ENCODE measurements at places on chromosomes 1 and 21. TPM values are rescaled to one million over a fixed set of nuclear protein-coding genes. Genes with fewer than 3 reads are reported as not detected.
A peak's percentile ranks its signal among the peaks of the same experiment; 100 is the strongest.

DNA sequence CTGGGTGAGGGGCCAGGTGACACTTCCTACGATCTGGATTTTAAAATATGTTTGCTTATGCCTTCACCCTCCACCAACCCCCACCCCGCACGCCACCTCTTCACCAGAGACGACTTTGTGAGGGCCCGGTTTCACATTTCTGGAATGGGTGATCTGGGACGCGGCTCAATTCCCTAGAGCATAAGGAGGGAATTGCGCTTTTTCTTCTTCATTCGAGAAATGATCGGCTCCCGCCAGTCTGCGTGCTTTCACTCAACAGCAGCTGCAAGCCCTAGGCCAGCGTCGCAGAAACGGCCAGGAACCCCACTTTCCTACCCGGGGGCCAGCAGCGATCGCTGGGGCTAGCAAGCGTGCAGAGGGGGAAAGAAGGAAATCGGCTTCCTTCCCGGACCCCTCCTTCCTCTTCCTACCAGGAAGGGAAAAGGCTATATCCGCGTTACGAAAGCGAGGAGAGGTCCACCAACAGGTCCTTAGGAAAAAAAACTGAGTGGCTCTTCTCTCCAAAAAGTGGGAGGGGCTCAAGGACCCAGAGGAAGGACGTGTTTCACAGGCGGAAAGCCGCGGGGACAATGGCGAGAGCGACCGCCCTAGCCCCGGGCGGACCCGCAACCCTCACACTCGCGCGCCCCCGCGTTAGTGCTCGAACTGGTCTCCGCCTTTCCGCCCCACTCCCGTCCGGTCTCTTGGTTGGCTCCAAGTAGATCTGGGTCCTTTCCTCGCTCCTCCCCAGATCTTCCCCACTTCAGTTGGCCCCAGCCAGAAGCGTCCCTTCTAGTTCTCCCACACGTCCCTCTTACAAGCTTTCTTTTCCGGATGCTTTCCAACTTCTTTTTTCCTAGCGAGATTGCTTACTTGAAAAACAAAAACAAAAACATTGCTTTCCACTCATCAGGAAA, 1.1 kb upstream of the ADAMTS1 start:
- H3K4me3 ChIP-seq: peak overlapping the region; percentile 45
- H3K27me3 ChIP-seq: no peaks in the 10 kb centered on the region
- H3K27ac ChIP-seq: peak overlapping the region; percentile 84
- H3K36me3 ChIP-seq: no peaks in the 10 kb centered on the region
- H3K4me1 ChIP-seq: no peaks in the 10 kb centered on the region

GRCh38 chr1:172821609-172822274, 162.8 kb downstream of the FASLG start:
- H3K4me1 ChIP-seq: no peaks in the 10 kb centered on the region
- no peak for DNase-seq
- H3K27ac ChIP-seq: no peak overlapping the region
- H3K4me3 ChIP-seq: no peak overlapping the region
- no peaks in the 10 kb centered on the region for H3K27me3 ChIP-seq

GRCh38 chr1:60331647-60332046, 258.1 kb upstream of the C1orf87 start:
- H3K36me3 ChIP-seq: no peaks in the 10 kb centered on the region
- no peak overlapping the region for H3K4me3 ChIP-seq
- no peak for DNase-seq
- no peak overlapping the region for H3K27ac ChIP-seq
- no peaks in the 10 kb centered on the region for H3K4me1 ChIP-seq
- no peaks in the 10 kb centered on the region for H3K27me3 ChIP-seq

GRCh38 chr1:4801192-4801924, 146.9 kb downstream of the AJAP1 start:
- DNase-seq: peak; percentile 60
- H3K4me1 ChIP-seq: no peaks in the 10 kb centered on the region
- no peaks in the 10 kb centered on the region for H3K36me3 ChIP-seq
- no peaks in the 10 kb centered on the region for H3K27me3 ChIP-seq
- H3K27ac ChIP-seq: no peak overlapping the region
- H3K4me3 ChIP-seq: no peak overlapping the region

- peaks cover 5% of the 10 kb centered on the region for H3K27me3 ChIP-seq
- DNase-seq: peak; percentile 65
- H3K36me3 ChIP-seq: no peaks in the 10 kb centered on the region
Measured at GRCh38 chr1:110554871-110555801, 36.2 kb upstream of the KCNA10 start.

- H3K4me1 ChIP-seq: no peaks in the 10 kb centered on the region
- no peak overlapping the region for H3K4me3 ChIP-seq
Measured at GRCh38 chr1:3127738-3128137, 58.7 kb downstream of the PRDM16 start.

GRCh38 chr1:198809247-198809646, 170.4 kb downstream of the PTPRC start:
- no peaks in the 10 kb centered on the region for H3K36me3 ChIP-seq
- DNase-seq: no peak
- H3K27me3 ChIP-seq: no peaks in the 10 kb centered on the region
- H3K4me3 ChIP-seq: no peak overlapping the region
- H3K27ac ChIP-seq: no peak overlapping the region

- no peak overlapping the region for H3K4me3 ChIP-seq
- H3K27ac ChIP-seq: no peak overlapping the region
- H3K27me3 ChIP-seq: no peaks in the 10 kb centered on the region
- H3K36me3 ChIP-seq: no peaks in the 10 kb centered on the region
- no peak for DNase-seq
- H3K4me1 ChIP-seq: no peaks in the 10 kb centered on the region
Measured at GRCh38 chr1:95888941-95889390, 655.0 kb downstream of the RWDD3 start.

GRCh38 chr1:207188901-207189300, 84.9 kb downstream of the C4BPA start:
- H3K36me3 ChIP-seq: no peaks in the 10 kb centered on the region
- no peaks in the 10 kb centered on the region for H3K27me3 ChIP-seq
- no peak overlapping the region for H3K4me3 ChIP-seq
- no peaks in the 10 kb centered on the region for H3K4me1 ChIP-seq
- DNase-seq: no peak

DNA sequence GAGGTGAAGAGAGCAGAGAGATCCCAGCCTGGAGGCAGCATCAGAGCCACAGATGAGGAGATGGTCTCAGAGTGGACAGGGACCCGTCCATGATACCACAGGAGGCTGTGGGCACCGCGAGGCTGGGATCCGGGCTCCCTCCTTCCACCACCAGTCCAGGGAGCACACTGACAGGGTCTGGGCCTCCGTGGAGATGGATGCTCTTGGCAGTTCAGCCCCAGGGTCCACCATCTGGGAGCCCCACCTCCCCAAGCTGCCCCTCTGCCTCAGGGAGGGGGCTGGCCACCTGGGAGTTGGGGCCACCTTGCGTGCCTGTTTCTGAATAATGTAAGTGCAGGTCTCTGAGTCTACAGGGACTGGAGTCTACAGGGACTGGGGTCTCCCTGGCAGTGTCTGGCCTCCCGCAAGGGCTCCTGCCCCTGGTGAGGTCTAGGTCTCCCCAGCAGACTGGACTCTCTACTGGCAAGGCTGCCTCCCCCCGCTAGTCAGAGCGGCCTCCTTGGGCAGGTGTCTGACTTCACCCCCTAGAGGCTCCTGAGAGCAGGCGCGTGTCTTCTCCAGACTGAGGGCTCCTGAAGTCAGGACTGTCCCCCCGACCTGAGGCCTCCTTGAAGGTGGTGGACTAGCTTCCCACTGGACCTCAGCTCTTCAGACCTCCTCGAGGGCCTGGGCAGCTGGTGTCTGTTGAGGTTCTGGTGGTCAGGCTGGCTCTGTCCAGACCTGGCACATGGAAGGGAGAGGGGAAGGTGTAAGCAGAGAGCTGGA, 218.5 kb downstream of the PTPRU start:
- no peak overlapping the region for H3K27ac ChIP-seq
- no peaks in the 10 kb centered on the region for H3K36me3 ChIP-seq
- no peak for DNase-seq
- no peaks in the 10 kb centered on the region for H3K27me3 ChIP-seq

DNA sequence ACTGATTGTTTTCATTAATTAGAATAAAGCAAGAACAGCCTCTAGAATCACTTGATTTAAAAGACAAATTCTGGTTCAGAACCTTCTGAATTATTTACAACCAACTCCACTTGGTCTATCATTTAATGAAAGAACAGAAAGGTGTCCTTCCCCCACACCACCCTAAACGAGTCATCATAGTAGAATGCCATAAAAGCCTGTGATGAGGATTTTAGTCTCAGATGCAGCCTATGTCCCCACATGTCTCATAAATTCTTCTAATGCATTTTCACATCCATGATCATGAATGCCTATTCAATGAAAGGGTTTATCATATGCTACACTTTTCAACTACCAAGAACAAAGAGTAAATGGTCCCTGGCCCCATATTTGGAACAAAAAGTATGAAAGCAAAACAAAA, 508.1 kb downstream of the DPYD start:
- no peak overlapping the region for H3K27ac ChIP-seq
- H3K4me3 ChIP-seq: no peak overlapping the region
- no peaks in the 10 kb centered on the region for H3K27me3 ChIP-seq
- no peaks in the 10 kb centered on the region for H3K4me1 ChIP-seq

- no peaks in the 10 kb centered on the region for H3K36me3 ChIP-seq
- H3K4me1 ChIP-seq: no peaks in the 10 kb centered on the region
- no peak overlapping the region for H3K27ac ChIP-seq
- H3K27me3 ChIP-seq: no peaks in the 10 kb centered on the region
- no peak overlapping the region for H3K4me3 ChIP-seq
Measured at GRCh38 chr1:11600836-11601235, 53.4 kb downstream of the FBXO2 start.

GRCh38 chr1:43976045-43976444, 1.3 kb downstream of the ATP6V0B start:
- no peak overlapping the region for H3K4me3 ChIP-seq
- H3K27ac ChIP-seq: no peak overlapping the region
- DNase-seq: no peak
- H3K27me3 ChIP-seq: no peaks in the 10 kb centered on the region

- no peak overlapping the region for H3K4me3 ChIP-seq
- no peaks in the 10 kb centered on the region for H3K4me1 ChIP-seq
- no peak overlapping the region for H3K27ac ChIP-seq
- H3K27me3 ChIP-seq: no peaks in the 10 kb centered on the region
Measured at GRCh38 chr1:74690364-74690696, 16.7 kb upstream of the ERICH3 start.

- H3K27ac ChIP-seq: no peak overlapping the region
- no peaks in the 10 kb centered on the region for H3K27me3 ChIP-seq
- H3K4me3 ChIP-seq: no peak overlapping the region
- no peaks in the 10 kb centered on the region for H3K36me3 ChIP-seq
- no peak for DNase-seq
Measured at GRCh38 chr1:84936116-84936810, 43.3 kb upstream of the LPAR3 start.

- no peak overlapping the region for H3K27ac ChIP-seq
- DNase-seq: no peak
- no peaks in the 10 kb centered on the region for H3K27me3 ChIP-seq
- H3K36me3 ChIP-seq: no peaks in the 10 kb centered on the region
Measured at GRCh38 chr1:229884765-229885164, 182.3 kb upstream of the GALNT2 start.

DNA sequence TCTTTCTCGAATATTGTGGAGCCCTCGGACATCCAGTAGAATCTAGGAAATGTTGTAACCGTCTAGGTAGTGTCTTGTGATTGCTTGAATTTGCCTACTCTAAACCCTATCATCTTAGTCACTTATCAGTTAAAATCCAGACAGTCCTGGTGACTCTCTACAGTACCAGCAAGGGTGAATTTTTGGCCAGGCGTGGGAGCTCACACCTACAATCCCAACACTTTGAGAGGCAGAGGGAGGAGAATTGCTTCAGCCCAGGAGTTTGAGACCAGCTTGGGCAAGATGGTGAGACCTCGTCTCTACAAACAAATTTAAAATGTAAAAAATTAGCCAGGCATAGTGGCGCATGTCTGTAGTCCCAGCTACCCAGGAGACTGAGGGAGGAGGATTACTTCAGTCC, 230.9 kb downstream of the CHRM3 start:
- no peaks in the 10 kb centered on the region for H3K4me1 ChIP-seq
- no peaks in the 10 kb centered on the region for H3K27me3 ChIP-seq
- no peak overlapping the region for H3K4me3 ChIP-seq
- H3K27ac ChIP-seq: no peak overlapping the region

GRCh38 chr1:160167580-160167979, 16.2 kb downstream of the ATP1A4 start:
- no peak overlapping the region for H3K4me3 ChIP-seq
- no peaks in the 10 kb centered on the region for H3K27me3 ChIP-seq
- no peak for DNase-seq
- no peaks in the 10 kb centered on the region for H3K36me3 ChIP-seq

DNA sequence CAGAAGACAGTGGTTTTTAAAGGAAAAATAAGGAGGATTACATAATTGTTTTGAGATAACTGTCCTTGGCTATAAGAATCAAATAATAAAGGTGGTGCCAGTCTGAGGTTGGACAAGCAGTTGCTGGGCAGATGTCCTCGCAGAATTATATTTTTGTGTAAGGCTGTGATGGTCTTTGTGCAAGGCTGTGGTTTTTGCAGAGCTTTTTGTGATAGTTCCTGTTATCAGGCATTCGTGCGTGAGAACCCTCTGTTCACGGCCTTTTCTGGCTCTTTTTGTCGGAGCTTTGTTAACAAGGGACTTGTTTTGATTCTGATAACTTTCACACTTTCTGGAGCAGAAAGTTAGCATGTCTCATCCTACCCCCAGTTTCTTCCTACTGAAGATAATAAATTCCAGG, 33.4 kb downstream of the SH3BP5L start:
- H3K4me1 ChIP-seq: no peaks in the 10 kb centered on the region
- H3K27me3 ChIP-seq: no peaks in the 10 kb centered on the region
- H3K36me3 ChIP-seq: no peaks in the 10 kb centered on the region
- H3K4me3 ChIP-seq: no peak overlapping the region

GRCh38 chr1:169511316-169512005, 25.7 kb upstream of the SLC19A2 start:
- no peaks in the 10 kb centered on the region for H3K27me3 ChIP-seq
- H3K4me3 ChIP-seq: no peak overlapping the region
- H3K36me3 ChIP-seq: no peaks in the 10 kb centered on the region
- no peak for DNase-seq
- H3K4me1 ChIP-seq: no peaks in the 10 kb centered on the region

DNA sequence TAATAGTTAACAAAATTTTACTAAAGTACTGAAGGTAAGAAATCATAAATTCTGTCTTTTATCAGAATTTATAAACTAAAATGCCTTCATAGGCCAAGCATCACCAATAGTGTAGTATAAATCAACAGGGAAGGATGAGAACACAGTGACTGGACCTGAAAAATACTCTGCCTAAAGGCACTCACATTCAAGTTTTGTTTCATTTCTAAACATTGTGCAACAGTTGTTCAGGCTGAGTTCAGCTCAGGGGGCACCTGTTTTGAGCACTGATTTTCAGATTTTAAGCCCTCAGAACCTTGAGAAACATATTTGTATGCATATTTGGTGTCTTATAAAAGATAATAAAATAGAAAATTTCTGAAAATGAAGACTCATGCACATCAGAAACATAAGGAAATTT, 12.4 kb downstream of the ACBD6 start:
- no peak for DNase-seq
- H3K36me3 ChIP-seq: peaks cover 6% of the 10 kb centered on the region
- no peak overlapping the region for H3K27ac ChIP-seq

NUDT4B gene
- total RNA-seq: 29.6 TPM

SPATA45 gene
- total RNA-seq: not detected

GOLT1A gene
- 53.3 TPM for total RNA-seq

RBM11 gene
- total RNA-seq: not detected

NR1I3 gene
- total RNA-seq: not detected

CD1E gene
- not detected for total RNA-seq

SERINC2 gene
- total RNA-seq: 227 TPM

SPTA1 gene
- total RNA-seq: not detected

OR14K1 gene
- total RNA-seq: not detected

NMNAT2 gene
- total RNA-seq: 0.66 TPM

TARBP1 gene
- 40.4 TPM for total RNA-seq

SH3D21 gene
- 75.9 TPM for total RNA-seq

MLLT11 gene
- 0.95 TPM for total RNA-seq

All from Peyer's patch (tissue), 4 donors.